Neural progenitor cell (in vitro differentiated cells): ENCODE measurements at places on chromosomes 12 and 14.

DNA sequence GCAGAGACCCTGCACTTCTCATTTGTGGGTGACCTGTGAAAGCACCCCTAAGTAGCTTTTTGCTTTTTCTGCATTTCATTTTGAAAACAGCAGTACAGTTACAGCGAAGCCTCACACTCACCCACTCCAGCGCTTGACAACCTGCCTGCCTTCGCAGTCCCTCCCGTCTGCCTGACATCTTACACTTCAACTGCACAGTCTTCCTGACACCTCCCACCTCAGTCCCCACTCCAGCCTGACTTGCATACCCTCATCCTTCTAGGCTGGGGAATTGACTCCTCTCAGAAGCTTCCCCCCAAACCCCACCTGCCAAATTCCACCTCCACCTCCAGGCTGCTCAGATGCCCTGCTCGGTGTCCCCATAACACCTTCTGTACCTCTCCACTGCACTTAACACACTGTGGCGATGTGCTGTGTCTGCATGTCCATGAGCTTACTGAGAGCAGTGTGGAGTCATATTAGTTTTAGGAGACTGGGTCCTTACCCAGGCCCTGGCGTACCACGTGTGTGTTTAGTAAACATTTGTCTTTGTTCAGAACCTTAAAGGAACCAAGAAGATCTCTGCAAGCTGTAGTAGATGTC, 159.4 kb downstream of the PRKCH start:
- DNase-seq: no peak

- DNase-seq: no peak
Measured at GRCh38 chr12:8887285-8887715, 27.0 kb upstream of the PHC1 start.

GRCh38 chr12:57889500-57889989, 43.0 kb upstream of the CTDSP2 start:
- DNase-seq: peak; percentile 34

DNA sequence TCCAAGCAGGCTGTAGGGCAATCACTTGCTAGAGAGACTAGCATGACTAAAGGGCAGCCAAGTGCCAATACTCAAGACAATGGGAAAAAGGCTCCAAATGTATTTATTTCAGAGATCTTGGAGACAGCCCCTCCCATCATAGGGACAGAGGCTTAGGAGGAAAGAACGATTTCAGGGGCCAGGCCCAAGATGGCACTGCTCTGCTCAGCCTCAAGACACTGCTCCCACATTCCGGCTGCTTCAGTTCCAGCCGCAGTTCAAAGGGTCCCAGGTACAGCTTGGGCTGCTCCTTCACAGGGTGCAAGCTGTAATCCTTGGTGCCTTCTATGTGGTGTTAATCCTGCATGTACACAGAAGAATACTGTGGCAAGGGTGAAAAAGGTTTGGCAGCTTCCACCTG, 19.4 kb upstream of the OR4K5 start:
- DNase-seq: no peak

- no peak for DNase-seq
Measured at GRCh38 chr14:90788031-90788430, 28.2 kb downstream of the TTC7B start.
